ENCODE measurements at places on chromosomes 13 and 19.
A peak's percentile ranks its signal among the peaks of the same experiment; 100 is the strongest.

DNA sequence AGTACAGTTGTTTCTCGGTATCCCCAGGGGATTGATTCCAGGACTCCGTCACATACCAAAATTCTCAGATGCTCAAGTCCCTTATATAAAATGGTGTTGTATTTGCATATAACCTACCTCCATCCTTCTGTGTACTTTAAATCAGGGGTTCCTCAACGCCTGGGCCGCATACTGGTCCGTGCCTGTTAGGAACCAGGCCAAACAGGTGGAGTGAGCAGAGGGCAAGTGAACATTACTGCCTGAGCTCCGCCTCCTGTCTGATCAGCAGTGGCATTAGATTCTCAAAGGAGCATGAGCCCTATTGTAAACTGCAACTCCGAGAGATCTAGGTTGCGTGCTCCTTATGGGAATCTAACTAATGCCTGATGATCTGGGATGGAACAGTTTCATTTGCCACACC is 42.2 kb upstream of the KCTD4 start:
- no peak for DNase-seq

- DNase-seq, result no peak
Observed at GRCh38 chr19:29014857-29015436, 198.0 kb downstream of the UQCRFS1 start.

DNA sequence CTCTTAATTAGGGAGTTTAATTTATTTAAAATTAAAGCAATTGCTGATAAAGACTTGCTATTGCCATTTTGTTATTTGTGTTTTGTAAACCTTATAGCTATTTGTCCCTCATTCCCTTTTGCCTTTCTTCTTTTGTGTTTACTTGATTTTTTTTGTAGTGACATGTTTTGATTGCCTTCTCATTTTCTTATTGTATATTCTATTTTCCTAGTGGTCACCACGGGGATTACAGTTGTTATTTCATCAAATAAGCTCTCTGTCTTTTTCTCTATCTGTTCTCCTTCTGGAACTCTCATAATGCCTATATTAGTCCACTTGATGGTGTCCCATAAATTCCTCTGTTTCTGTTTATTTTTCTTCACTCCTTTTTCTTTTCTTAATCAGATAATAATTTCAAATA is 64.4 kb upstream of the FRY start:
- DNase-seq, result no peak

DNA sequence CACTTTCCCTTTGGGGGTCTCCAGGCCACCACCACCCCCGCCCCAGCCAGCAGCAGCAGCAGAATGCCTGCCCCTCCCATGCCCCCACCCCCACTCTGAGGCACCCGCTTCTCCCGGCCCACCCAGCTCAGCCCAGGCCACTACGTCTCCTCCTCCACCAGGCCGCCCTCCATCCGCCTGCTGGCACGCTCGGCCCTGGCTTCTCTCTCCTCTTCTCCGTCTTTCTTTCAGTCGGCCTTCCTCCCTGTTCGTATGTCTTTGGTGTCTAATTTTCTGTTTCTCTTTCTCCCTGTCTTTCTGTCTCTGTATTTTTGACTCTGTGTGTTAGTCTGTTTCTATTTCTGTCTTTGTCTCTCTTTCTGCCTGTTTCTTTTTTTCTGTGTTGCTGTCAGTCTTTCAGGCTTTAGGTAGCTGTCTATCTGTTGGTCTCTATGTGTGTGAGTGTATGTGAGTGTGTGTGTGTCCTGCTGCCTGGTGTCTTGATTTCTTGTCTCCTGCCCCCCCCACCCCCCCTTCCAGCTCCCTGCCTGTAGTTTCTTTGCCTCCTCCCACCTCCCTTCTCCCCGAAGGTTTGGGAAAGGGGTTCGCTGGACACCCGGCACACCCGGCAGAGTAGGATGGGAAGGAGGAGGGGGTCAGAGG is at the start of gene LGI4:
LGI4 (minus strand) TSS at position 459 of the 642 bp plus-strand sequence; CDS start at position 80, 379 bp downstream.
- no peak for DNase-seq

- no peak for DNase-seq
Observed at GRCh38 chr13:41061914-41062837, 867 bp downstream of the WBP4 start.

GRCh38 chr19:44623080-44623479 is 9.7 kb downstream of the IGSF23 start:
- DNase-seq, result no peak

DNA sequence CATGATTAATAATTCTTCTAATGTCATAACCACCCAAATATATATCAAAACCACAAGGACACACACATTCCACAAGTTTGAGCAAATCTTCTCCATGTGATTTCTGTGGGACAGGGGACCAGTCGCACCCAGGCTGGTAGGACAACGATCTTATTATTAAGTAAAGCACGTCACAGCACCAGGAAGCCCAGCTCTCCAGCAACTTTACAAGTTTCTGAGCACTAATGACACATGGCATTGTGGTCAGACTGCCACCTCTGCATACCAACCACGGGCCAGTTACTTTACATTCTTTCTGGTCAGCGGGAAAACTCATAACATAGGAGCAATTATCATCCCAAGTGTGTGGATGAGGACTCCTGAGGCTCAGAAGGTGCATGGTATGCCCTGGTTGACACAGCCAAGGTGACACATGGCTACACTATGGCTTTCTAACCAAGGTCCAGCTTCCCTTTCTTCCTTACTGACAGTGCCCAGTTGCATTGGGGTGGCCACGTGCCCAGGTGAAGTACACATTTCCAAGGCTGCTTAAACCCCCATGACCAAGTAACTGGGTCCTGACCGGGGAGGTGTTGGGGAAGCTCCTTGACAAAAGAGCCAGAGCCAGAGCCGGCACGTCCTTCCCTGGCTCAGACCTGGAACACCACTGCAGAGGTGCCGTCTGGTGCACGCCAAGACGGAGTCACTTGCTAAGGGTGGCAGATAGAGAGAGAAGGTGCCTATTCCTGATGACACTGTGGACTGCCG is 27.4 kb downstream of the LATS2 start:
- DNase-seq, result no peak

DNA sequence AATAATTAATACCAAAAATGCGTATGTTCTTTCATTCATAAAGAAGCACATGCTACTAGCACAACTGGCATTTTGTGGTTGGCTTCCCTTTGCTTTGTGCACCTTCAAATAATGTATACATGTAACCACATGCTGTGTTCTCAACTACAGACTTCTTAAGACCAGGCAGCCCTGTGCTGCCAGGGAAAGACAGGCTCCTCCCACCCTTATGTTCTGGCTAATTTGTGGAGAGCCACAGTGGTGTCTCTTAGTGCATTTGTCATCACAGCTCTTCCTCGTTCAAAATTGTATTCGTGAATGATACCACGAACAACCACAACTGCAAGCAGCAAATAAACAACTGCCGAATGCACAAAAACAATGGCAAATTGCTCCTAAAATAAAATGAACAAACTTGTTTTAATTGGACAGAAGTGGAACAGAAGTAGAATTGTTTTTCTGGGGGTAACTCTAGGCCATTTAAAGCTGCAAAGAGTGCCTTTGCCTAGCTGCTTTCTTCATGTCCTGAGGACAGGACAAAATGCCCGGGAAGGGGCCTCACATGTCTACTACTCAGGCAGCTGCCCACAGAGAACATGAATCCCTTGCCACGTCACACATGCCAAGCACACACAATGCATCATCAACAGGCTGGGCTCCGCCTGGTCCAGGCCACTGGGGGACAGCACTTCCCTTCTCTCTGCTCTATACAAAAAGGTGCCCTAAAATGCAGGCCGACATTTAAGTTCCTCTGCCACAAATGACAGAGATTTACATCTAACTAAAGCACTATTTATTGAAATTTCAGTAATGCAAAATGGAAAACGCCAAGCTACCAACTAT is 21.7 kb downstream of the IRS2 start:
- no peak for DNase-seq

GRCh38 chr13:23592596-23592995 is 22.4 kb downstream of the TNFRSF19 start:
- no peak for DNase-seq

GRCh38 chr19:46713781-46714443 is 3.0 kb downstream of the PRKD2 start:
- peak; percentile 72 for DNase-seq

- DNase-seq, result no peak
Observed at GRCh38 chr13:31767175-31767900, 28.0 kb downstream of the RXFP2 start.

DNA sequence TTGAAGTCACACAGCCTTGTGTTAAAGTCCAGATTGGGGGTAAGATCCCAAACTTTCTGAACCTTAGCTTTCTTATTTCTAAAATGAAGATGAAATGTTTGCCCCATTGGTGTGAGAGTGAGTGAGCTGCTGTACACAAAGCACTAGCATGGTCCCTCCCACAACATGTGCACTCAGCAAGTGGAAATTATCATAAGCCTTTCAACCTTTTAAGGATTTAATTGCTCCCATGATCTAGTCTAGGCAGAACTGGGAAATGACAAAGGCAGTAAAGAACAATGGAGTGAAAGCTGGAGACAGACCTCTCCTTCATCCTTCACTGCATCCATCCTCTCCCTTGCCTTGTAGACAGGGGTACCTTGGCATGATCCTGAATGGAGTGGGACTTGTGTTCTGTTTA is 76.0 kb upstream of the GPR12 start:
- DNase-seq, result no peak

DNA sequence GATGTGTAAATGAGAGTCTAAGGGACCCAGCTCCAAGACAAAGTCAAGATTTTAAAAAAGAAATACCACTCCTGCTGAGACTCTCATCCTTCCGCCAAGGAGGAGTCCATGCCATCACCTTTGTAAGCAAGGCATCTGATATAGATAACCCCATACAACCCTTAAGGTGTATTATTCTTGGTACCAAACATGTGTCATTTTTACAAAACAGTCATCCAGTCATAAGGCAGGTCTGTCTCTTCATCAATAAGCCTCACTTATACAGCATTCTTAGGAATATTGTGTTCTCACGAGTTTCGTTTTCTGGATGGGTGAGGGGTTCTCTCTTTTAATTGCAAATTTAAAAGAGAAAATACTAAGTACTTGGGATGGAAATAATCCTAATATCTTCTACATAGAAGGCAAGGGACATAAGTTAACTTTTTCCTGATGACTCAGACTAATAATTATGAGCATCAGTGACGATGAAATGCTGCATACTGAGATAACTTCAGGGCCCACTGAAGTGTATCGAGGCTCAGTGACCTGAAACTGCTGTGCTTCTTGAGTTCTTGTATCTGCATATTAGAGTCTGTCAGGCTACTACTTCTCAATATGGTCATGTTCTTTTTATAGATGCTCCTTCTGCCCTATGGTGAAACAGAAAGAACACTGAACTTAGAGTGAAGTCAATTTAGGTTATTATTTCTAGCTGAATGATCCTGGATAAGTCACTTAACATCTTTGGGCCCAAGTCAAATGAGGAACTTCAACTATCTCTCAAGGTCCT is 166.6 kb downstream of the KLF12 start:
- DNase-seq, result no peak

DNA sequence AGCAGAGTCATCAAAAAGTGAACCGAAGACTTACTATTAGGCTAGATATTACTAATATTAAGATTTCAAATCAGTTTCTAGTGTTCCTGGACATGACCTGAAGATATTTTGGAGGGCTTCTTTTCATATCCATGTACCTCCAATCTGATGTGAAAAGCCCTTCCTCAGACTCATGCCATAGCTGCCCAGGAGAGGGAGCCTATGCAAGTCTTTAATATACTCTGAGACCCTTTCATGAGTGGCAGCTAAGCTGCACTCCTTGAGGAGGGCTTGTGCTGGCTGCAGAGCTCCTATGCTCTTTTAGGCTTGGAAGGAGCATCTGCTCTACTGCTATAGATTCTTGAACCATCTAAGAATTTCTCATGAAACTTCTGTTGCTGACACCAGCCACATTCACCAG is 715.3 kb downstream of the OLFM4 start:
- DNase-seq, result no peak

- peak; percentile 61 for DNase-seq
Observed at GRCh38 chr19:4229179-4229931, at the start of gene EBI3. Gene EBI3, plus strand, starts transcription at chr19:4229523. Its CDS starts 28 bp downstream, at chr19:4229551.

DNA sequence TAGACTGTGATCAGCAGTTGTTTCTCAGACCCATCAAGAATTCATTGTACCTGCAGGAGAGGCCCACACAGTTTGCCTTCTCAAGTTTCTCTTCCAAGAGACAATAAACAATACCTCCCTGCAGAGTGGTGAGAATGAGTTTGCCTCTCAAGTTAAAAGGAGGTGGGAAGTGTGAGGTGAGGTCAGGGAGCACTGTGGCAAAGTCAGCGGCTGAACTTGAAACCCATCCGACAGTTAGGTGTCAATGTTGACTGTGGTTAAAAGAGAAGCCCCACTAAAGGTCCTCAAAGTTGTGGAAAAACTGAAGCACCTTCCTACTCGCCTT is 72.9 kb upstream of the TSC22D1 start:
- DNase-seq, result peak; percentile 36

DNA sequence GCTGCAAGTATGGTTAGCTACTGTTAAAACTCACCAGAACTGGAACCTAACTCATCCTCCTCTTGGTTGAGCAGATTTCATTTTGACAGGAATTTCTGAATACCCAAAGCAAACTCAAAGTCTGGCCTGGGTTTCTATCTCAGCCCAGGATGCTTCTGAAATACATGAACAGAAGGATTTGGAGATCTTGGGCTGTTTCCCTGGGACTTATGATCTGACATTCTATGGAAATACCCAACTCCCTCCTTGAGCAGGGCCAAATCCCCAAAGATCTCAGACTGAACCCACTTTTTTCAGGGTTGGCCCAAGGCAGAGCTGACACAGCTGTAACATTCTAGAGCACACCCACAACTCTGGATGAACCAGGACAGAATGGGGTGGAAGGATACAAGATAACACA is 1.1 kb upstream of the ITM2B start:
- DNase-seq, result no peak

GRCh38 chr13:77065461-77066147 is 38.6 kb upstream of the FBXL3 start:
- DNase-seq, result no peak

DNA sequence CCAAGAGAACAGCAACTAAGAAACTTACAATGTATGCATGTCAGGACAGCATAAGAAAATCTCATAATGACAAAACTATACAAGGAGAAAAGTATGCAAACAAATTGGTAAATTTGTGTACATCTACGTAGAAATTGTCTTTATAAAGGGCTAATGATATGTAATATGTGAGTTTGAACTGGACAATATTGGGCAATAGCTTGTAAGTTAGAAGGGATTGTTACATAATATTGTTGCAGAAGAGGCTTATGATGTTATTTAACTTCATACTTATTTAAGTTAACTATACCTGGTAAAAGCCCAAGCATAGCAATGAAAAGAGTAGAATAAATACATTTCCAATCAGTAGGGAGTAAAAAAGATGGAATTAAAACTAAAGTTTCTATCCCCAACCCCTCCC is 134.0 kb downstream of the MAB21L1 start:
- no peak for DNase-seq
